ENCODE measurements at places on chromosomes 6 and 20.

DNA sequence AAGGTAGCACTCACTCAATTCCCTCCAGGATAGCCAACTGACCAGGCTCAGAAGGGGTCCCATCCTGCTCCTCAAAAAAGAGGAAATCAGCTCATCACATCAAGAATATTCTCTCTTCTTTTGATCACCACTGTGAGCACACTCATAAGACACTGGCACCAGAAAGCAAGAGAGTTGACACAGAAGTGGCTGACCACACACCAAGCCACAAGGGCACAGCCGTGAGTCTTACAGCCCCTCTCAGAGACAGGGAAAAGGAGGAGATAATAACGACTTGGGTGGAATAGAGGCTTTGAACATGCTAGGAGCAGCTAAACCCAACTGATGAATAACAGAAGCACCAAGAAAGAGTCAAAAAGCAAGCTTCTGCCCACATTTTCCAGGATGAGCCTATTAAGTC is 249.1 kb upstream of the PREP start:
- H3K36me3 ChIP-seq = no peaks in the 10 kb centered on the region

DNA sequence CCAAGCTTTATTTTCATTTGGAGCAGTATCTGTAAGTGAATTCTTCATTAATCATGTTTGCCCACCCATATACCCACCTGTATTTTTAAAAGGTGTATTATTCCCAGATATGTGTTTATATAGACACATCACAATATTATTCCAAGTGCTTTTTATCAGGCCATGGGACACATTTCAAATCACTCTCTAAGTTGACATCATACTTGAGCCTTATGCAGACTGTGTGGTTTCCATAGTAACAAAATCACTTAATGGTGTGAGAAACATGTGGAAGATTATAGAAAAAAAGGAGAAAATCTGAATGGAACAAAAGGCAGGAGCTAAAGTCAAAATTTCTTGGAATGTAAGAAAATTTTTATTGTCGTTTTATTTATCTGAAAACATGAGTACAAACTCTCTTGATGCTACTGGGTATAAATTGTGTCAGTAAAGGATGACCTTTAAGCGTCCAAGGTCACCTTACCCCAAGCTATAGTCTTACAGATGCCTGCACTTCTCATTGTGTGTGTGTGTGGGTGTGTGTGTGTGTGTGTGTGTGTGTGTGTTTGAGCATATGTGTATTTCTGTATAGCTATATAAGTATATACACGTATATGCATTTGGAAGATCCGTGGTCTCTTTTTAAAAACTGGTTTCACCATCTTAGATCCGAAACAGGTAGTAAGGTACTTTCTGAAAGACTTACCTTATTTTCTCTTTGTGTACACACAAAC is 79.8 kb upstream of the CCN6 start:
- no peaks in the 10 kb centered on the region for H3K36me3 ChIP-seq
- no peak overlapping the region for H3K27ac ChIP-seq
- DNase-seq = no peak
- peaks cover 4% of the 10 kb centered on the region for H3K27me3 ChIP-seq

DNA sequence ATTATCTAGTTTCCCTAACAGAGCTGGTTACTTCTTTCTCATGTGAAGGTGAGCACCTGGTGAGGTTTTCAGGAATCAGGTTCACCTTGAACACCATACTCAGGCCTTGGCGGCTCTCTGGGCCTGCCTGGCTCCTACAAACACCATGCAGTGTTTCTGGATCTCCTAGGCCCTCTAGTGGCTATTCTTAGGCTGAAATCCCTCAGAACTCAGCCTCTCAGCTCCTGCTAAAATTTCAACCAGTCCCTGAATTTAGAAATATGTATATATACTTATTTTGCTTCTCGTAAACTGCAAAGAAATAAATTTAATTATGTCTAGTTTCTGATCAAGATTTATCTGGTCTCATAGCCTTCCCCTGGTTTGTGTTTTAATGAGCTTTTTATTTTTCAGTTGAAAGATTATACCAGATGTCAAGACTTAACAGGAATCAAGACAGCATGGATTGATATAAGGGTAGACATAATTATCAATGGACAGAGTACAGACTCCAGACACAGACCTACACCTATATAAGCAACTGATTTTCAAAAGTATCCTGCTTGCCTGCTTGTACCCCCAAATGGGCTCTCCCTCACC is 55.9 kb downstream of the ANKEF1 start:
- no peaks in the 10 kb centered on the region for H3K27me3 ChIP-seq
- no peak overlapping the region for H3K27ac ChIP-seq
- H3K4me3 ChIP-seq = no peak overlapping the region
- peaks cover 2% of the 10 kb centered on the region for H3K4me1 ChIP-seq
- no peak for DNase-seq

GRCh38 chr20:57996936-57997890 is 231.2 kb downstream of the ANKRD60 start:
- H3K36me3 ChIP-seq = no peaks in the 10 kb centered on the region
- H3K4me1 ChIP-seq = peaks cover 3% of the 10 kb centered on the region
- no peak overlapping the region for H3K27ac ChIP-seq
- DNase-seq = no peak
- peaks cover 3% of the 10 kb centered on the region for H3K27me3 ChIP-seq
- no peak overlapping the region for H3K4me3 ChIP-seq

DNA sequence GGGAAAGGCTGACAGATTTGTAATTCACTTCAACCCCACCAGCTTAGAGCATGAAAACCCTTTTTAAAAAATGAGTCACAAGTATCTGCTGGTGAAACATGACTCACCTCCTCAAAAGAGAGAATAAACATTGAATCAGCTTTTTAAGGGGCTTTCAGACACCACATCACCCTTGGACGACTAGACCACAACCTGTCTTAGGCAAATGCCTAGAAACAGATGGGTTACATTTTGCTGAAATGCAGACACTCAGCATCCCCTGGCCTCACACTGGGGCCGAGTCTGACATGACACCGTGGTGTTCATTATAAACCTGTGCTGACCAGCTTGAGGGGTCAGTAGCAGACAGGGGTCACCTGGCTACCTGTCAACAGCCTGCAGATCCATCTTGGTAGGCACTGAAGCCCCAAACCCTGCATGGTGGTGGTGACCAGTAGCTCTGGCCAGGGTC is 175.3 kb upstream of the CST7 start:
- no peaks in the 10 kb centered on the region for H3K36me3 ChIP-seq
- H3K4me1 ChIP-seq = no peaks in the 10 kb centered on the region
- no peak overlapping the region for H3K4me3 ChIP-seq
- no peak for DNase-seq
- no peak overlapping the region for H3K27ac ChIP-seq
- H3K27me3 ChIP-seq = peaks cover 27% of the 10 kb centered on the region

DNA sequence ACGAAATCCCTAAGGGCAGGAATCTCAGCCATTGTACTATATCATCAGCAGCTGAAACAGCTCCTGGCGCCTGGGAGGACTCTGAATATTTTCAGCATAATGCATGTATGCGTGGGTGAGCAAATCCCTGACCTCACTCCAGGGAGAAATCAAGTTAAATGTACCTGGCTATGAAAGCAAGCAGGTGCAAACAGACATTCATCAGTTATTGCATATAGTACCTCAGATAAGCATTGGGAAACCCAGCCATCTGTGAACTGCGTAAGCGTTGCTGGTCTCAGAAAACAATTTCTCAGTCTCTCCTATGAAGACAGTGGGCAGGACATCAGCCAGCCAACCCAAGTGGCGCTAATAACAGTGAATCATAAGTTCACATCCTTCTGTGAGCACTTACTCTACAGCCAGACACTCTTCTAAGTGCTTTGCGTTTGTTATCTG is 622.6 kb downstream of the EPM2A start:
- H3K27ac ChIP-seq = no peak overlapping the region
- DNase-seq = no peak
- peaks cover 1% of the 10 kb centered on the region for H3K36me3 ChIP-seq
- no peak overlapping the region for H3K4me3 ChIP-seq
- peaks cover 5% of the 10 kb centered on the region for H3K4me1 ChIP-seq
- H3K27me3 ChIP-seq = peaks cover 7% of the 10 kb centered on the region

DNA sequence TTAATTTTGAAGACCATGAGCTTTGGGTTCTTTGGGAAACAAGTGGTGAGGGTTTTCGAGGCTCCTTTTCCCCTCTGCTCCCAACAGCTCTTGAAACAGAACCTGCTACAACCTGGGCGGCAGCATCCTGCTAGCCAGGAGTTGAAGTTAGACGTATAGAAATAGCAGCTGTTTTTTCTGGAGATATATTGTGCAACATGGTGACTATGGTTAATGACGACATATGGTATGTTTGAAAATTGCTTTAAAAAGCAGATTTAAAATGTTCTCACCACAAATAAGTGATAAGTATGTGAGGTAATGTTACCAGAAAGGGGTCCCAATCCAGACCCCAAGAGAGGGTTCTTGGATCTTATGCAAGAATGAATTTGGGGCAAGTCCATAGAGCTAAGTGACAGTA is 138.9 kb downstream of the PDE7B start:
- no peak overlapping the region for H3K27ac ChIP-seq
- H3K4me3 ChIP-seq = no peak overlapping the region
- no peaks in the 10 kb centered on the region for H3K27me3 ChIP-seq
- no peaks in the 10 kb centered on the region for H3K4me1 ChIP-seq
- DNase-seq = no peak
- H3K36me3 ChIP-seq = no peaks in the 10 kb centered on the region

DNA sequence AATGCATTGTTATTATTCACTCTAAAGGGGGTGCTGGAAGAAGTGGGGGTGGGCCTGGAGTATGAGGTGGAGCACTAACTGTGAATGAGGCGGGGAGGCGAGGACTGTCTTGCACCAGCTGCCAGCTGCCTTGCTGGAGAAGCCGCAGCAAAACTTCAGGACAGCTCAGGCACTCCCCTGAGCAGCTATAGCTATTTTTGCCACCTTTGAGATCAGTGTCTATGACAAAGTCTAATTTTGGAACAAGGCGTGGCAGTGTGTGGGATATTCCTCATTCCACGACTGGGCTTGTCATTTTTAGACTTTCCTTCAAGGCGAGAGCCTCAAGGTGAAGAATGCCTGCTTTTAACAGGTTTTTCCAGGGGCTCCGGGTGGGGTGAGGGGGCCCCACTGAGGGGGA is 143.8 kb downstream of the DOK5 start:
- H3K36me3 ChIP-seq = no peaks in the 10 kb centered on the region
- H3K27me3 ChIP-seq = no peaks in the 10 kb centered on the region
- H3K4me3 ChIP-seq = no peak overlapping the region
- H3K4me1 ChIP-seq = peaks cover 11% of the 10 kb centered on the region

DNA sequence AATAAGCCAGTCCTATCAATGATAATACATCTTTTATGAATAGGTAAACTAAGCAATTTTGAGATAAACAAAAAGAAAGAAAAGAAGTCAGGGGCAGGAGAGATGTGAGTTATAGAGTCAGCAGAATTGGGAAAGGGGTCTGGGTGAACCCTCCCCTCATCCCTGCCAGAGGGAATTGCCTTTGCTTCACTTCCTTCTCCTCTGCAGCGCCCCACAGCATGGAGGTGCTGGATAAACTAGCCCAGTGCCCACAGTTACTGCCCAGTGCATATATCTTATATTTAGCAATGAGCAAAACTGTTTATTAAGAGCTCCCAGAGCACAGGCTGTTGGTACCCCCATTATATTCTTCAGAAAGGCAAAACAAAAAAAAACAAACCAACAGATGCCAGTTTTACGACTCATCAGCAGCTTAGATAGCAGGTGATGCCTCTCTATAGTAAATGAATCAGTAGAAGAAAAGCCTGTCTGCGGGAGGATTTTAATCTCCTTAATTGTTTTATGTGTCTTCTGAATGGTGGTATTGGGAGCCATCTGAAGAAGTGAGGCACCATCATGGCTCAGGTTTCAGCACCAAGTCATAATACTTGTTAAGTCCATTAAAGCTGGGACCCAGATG is 419.2 kb downstream of the EPM2A start:
- H3K4me1 ChIP-seq = peaks cover 11% of the 10 kb centered on the region
- H3K27ac ChIP-seq = no peak overlapping the region
- DNase-seq = no peak
- no peaks in the 10 kb centered on the region for H3K36me3 ChIP-seq
- H3K4me3 ChIP-seq = no peak overlapping the region
- H3K27me3 ChIP-seq = no peaks in the 10 kb centered on the region

- no peak for DNase-seq
- no peaks in the 10 kb centered on the region for H3K27me3 ChIP-seq
- H3K27ac ChIP-seq = no peak overlapping the region
- H3K4me3 ChIP-seq = no peak overlapping the region
- H3K4me1 ChIP-seq = peaks cover 4% of the 10 kb centered on the region
Measured at GRCh38 chr6:38436726-38437465, 202.8 kb downstream of the BTBD9 start.

DNA sequence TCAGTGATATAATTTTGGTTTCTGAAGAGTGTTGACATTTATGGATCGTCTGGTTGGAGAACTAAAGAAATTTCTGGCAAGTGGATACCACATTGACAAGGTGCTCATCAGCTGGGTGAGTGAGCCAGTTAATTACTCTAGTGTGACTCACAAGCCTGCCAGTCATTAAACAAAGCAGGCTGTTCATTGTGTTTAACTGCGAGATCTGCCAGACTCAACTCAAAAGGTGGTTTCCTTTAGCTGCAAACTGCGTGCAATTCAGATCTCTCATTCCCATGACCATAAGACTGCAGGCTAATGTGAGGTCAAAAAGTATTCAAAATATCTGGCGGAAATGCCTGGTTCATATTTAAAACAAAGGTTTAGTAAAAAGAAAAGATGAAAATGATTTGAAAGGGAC is 32.5 kb upstream of the IYD start:
- H3K36me3 ChIP-seq = no peaks in the 10 kb centered on the region
- H3K4me1 ChIP-seq = no peaks in the 10 kb centered on the region
- H3K27me3 ChIP-seq = peaks cover 7% of the 10 kb centered on the region
- DNase-seq = no peak

DNA sequence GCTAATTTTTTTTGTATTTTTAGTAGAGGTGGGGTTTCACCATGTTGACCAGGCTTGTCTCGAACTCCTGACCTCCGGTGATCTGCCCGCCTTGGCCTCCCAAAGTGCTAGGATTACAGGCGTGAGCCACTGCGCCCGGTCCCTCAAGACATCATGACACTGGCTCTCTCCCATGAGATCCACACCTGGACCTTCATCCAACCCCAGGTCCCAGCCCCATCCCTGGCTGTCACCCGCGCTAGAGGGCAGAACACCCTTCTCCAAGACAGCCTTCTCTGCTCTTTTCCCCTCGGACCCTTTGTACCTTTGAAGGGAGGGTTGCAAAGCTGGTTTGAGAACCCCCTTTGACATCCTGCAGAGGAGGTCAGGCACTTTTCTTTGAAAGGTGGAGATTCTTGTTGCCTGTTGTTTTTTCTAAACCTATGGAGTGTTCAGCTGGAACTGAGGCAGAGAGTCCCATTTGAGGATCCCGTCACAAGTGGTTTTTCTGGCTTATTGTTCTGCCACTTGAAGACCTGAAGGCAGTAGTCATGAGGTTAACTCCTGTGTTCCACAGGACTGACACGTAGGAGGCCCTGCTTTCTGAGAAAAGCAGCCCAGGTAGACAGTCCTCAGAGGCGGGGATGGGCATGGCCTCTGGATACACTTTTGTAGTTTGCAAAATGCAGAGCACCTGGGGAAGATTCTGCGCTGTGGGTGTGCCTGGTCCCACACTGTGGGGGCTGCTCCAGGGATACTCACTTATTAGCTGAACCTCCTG is 171.1 kb upstream of the SNX9 start:
- DNase-seq = no peak
- peaks cover 2% of the 10 kb centered on the region for H3K27me3 ChIP-seq
- no peak overlapping the region for H3K4me3 ChIP-seq
- no peak overlapping the region for H3K27ac ChIP-seq
- peaks cover 1% of the 10 kb centered on the region for H3K36me3 ChIP-seq
